ENCODE measurements at places on chromosomes 12 and 14.

GRCh38 chr12:33115716-33116115 is 219.1 kb upstream of the PKP2 start:
- no peak for DNase-seq

- no peak for DNase-seq
These were observed 207.0 kb downstream of the RBM19 start for GRCh38 chr12:113759135-113759534.

DNA sequence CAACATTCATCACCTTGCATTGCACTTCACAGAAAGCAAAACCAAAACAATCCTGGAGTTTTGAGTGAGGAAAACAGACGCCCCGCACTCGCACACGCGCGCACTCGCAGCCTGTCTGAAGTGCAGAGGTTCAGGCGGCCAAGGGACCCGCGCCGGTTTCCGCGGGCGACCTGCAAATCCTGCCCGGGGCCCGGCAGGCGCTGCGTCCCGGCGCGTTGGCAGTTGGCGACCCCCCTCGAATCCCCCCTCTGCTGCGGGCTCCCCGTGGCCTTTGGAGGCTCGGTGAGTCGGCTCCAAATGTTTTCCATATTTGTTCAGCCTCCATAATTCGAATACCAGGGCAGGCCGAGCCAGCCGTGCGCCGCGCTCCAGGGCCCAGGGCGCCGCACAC is at the start of gene SSPN:
TSS of gene SSPN (plus strand) at position 324 of the 391 bp plus-strand sequence. CDS start 100 bp downstream, outside the sequence.
- peak; percentile 84 for DNase-seq

- no peak for DNase-seq
These were observed 319.1 kb upstream of the RGS6 start for GRCh38 chr14:71613168-71613567.

GRCh38 chr14:21923820-21924219 is 250.2 kb upstream of the OR4E1 start:
- DNase-seq = no peak

- DNase-seq = peak; percentile 36
These were observed 598 bp downstream of the HIF1A start for GRCh38 chr14:61695695-61696527.

- no peak for DNase-seq
These were observed 38.1 kb downstream of the KLRG1 start for GRCh38 chr12:9027161-9028059.

DNA sequence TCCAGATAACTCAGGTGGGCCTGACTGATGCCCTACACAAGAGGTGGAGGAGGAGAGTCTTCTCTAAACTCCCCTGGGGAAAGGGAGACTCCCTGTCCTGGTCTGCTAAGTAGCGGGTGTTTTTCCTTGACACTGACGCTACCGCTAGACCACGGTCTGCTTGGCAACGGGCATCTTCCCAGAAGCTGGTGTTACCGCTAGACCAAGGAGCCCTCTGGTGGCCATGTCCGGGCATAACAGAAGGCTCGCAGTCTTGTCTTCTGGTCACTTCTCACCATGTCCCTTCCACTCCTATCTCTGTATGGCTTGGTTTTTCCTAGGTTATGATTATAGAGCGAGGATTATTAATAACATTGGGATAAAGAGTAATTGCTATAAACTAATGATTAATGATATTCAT is 965.5 kb downstream of the TMEM121 start:
- DNase-seq = no peak

DNA sequence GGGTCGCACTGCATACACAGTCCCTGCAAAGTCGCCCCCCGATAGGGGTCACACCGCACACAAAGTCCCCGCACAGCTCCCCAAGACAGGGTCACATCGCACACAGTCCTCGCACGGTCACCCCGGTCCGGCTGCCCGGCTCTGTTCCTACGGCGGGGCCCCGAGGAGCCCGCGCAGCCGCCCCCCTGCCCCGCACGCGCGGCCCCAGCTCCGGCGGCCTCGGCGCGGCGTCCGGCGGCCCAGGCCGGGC is 300 bp downstream of the SSH1 start:
- DNase-seq = no peak

- no peak for DNase-seq
These were observed 854.8 kb upstream of the SEL1L start for GRCh38 chr14:82388488-82388887.

DNA sequence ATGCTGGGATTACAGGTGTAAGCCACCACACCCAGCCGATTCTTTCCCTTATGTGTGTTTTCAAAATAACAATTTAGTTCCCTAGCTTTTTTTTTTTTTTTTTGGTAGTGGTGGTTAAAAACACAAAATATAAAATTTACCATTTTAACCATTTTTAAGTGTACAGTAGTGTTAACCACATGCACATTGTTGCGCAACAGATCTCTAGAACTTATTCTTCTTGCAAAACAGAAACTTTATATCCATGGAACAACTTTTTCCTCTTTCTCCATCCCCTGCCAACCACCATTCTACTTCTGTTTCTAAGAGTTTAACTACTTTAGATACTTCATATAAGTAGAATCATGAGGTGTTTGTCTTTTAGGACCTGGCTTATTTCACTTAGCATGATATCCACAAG is 1.1 kb upstream of the NDUFA12 start:
- DNase-seq = no peak

- peak; percentile 44 for DNase-seq
These were observed 479.2 kb downstream of the RMST start for GRCh38 chr12:97941686-97942354.

- no peak for DNase-seq
These were observed 24.8 kb upstream of the PCED1B start for GRCh38 chr12:47054659-47055058.

- no peak for DNase-seq
These were observed 7.7 kb downstream of the LRCOL1 start for GRCh38 chr12:132602572-132603239.

DNA sequence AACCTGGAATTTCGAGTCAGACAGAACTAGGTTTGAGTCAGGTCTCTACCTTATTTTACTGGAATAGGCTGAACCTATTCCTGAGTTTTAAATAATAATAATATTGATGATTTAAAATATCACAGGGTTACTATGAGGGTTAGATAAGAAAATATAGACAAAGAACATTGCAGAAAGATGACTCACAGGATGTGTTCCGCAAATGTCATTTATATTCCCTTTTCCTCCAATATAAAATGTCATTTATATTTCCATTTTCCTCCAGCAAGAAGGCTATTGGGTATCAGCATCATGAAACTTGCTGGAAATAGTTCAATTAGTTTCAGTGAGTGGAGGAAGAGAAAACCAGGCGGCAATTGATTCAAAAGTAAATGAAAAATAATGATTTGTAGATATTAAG is 163.9 kb upstream of the RASSF8 start:
- DNase-seq = no peak

- peak; percentile 77 for DNase-seq
These were observed 27.8 kb upstream of the GPR132 start for GRCh38 chr14:105093038-105093430.

- DNase-seq = peak; percentile 65
These were observed 22.2 kb downstream of the LPCAT3 start for GRCh38 chr12:6996040-6996441.

DNA sequence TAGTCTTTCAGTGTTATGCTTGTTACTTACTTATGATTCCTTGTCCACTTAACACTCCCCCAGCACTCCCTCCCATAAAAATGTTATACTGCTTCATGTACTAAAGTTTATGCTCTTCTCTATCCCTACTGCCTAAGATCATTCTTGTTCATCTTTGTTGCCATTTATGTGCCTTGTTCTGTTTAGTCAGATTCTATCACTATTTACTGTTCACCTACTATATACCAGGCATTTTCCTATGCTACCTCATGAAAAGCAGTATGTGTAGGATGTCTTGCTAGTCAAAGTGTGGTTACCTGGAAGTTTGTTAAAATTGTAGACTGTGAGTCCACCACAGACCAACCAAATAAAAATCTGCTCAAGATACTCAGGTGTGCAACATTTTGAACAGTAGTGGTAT is 23.9 kb downstream of the ERH start:
- DNase-seq = no peak

DNA sequence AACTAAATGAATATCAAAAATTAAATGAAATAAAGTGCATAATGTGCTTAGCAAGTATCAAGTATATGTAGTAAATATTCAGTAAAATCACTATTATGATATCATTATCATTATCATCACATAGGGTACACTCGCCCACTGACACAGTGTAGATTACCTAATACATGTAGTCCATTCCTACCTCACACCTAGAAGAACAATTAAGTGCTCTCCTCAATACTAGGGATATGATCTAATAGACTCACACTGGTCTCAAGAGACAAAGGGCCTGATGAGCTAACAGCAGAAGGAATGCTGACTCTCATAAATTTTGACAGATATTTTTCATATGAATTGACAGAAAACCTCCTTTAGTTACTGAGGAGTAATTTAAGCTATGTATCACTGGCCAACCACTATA is 29.1 kb downstream of the FSCB start:
- no peak for DNase-seq

GRCh38 chr14:45253754-45254310 is 830 bp upstream of the MIS18BP1 start:
- no peak for DNase-seq

DNA sequence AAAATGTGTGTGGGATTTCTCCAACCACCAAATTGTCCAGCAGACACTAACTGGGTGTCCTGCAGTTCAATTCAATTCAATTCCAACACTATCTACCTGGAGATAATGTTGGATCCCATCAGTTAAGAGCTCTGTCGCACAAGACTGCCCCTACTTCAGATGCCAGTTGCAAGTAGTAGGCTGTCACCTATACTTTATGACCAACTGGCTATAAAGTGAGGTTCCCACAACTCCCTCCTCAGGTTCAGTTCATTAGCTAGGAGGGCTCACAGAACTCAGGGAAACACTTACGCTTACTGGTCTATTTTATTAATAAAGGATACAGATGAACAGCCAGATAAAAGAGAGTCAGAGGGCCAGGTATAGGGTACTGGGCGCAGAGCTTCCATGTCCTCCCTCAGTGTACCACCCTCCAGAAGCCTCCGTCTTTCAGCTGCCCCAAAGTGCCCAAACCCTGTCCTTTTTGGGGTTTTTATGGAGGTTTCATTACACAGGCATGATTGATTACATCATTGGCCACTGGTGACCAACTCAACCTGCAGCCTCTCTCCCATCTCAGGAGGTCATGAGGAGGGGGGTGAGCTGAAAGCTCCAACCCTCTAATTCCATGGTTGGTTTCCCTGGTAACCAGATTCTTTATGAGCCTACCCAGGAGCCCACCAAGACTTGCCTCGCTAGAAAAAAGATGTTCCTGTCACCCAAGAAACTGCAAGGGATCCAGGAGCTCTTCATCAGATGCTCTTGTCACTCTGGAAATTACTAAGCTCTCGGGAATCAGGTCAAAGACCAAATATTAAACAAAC is 7.5 kb upstream of the SERPINA5 start:
- no peak for DNase-seq

DNA sequence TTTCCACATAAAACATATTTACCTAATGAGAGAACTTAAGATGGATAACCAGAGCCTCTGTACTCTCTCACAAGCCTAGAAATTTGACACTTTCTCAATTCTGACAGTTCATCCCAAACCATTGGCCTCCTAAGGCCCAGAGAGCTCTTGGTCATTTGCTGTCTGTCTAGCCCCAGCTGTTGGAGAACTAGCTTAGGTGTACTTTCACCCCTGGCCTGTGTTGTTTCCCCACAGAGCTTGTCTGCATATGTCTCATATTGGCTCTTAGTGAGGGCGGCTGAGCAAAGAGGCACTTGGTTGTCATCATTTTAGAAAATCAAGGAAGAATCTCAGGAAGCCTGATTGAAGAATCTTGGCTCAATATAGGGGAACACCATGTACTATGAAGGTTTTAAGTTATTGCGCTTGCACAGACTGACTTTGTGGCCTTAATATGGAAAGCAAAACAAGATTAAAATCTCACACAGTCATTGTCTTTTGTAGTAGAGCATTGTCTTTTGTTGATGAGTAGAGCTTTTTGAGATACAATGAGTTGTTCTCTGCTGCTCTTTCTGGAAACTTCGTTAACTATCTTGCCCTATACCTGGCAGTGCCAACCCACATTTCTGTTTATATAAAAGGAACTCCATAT is 324.6 kb downstream of the RAD51B start:
- no peak for DNase-seq

DNA sequence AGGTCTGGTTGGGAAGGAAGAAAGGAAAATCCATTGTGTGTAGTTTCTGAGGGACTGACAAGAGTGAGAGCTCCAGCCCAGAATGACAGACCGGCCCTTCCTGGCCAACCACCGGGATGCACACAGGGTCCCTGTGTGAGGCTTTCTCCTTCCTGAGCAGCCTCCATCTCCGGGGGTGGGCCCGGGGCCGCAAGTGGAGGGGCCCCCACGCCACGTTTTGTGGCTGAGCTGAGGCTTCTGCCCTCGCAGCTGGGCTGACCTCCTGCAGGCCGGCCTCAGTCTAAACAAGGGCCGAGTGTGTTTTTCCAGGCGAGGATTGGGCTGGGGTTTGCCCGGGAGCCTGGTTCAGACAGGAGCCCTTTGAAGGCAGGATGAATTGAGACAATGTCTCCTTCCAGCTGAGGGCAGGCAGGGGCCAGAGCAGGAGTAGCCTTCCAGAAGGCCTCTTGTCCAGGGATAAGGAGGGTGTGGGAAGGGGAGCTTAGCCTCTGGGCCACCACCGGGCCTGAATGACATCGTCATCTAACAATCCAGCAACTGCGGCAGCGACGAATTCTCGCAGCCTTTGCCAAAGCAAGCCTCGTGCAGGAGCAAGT is 96.5 kb upstream of the NCOR2 start:
- DNase-seq = no peak

DNA sequence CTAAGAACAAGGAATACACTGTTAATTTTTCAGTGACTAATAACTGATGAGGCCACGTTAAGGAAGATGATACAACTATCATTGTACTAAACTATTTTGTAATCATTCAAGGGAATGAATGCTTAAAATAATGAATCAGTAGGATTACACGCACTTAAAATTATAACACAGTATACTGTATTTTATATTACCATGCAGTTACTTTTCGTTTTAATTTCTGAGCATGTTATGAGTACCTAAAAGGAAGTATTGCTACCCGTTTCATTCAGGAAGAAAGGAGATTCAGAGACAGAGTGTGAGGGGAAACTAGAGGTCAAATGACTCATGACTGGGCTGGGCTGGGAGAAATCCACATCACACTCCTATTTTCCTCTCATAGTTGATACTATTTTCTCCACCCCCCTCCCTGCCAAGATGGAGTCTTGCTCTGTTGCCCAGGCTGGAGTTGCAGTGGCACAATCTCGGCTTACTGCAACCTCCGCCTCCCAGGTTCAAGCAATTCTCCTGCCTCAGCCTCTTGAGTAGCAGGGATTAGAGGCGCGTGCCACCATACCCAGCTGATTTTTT is 202.0 kb downstream of the PPM1H start:
- peak; percentile 24 for DNase-seq

DNA sequence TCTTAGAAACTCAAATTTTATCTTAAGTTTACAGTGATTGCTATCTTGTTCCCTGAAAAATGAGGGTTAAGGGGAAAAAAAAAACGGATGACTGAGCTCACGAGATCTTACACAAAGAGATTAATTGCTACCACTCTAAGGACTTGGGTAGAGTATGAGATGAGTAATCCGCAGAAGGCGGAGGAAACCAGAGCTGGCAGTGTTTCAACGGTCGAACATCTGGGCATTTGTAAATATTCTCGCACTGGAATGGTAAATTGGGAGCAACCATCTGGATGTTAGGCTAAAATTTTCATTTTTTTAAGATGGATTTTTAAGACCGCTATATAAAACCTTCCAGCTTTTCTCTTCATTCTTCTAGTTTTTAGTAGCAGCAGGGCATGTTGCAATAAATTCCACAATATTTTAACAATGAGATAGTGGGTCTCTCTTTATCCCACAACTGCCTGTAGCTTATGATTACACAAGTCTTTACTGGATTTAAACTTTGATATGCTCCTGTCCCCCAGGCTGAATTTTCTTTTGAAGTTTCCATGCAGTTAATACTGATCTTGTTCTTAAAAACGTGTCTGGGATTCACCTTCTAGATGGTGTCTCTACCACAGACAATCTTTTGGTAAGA is 1324.1 kb downstream of the AACS start:
- DNase-seq = no peak

Measured in SW480 (cell line).